Forelimb muscle (tissue), 1 donor: ENCODE measurements at places on chromosomes 3 and 15. TPM values are rescaled to one million over a fixed set of nuclear protein-coding genes. Genes with fewer than 3 reads are reported as not detected.
A peak's percentile ranks its signal among the peaks of the same experiment; 100 is the strongest.

LHFPL4 gene
- 0.05 TPM for polyA plus RNA-seq

STARD9 gene
- polyA plus RNA-seq, result 18.3 TPM

ERC2 gene
- polyA plus RNA-seq, result 1.2 TPM

LRRC58 gene
- polyA plus RNA-seq, result 11.1 TPM

RASL12 gene
- polyA plus RNA-seq, result 12.7 TPM

- DNase-seq, result no peak
These were observed 5.6 kb downstream of the ZBTB38 start for GRCh38 chr3:141373768-141374526.

DNA sequence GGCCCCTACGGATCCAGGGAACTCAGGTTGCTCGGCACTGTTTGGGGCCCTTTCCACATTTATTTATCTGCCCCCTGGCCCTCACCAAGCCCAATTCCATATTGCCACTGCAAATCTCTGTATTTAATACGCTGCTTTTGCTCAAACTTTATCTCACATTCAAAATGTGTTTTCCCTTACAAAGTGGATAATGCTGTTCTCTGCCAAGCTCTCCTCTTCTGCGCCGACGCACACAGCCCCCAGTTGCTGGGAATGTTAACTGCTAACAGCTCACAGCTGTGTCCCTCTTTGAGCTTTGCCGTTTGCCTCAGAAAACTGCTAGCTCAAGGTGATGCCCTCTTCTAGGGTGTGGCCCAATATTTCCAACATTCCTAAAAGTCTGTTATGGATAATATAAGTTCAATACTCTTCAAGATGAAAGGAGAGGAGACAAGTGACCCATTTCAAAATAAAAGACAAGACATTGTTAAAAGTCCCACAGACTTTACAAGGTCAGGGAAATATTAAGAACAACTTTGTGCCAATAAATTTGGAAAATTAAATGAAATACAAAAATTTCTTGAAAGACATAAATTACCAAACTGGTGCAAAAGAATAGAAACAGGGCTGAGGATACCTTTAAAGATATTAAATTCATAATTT is 12.6 kb upstream of the FBN1 start:
- DNase-seq, result no peak

GRCh38 chr15:36941798-36942197 is 158.6 kb downstream of the MEIS2 start:
- DNase-seq, result no peak

GRCh38 chr15:46316024-46316423 is 681.2 kb downstream of the SQOR start:
- DNase-seq, result no peak

- DNase-seq, result no peak
These were observed 60.4 kb upstream of the PRSS50 start for GRCh38 chr3:46778101-46778500.

GRCh38 chr3:49358217-49358883 is at the start of gene GPX1:
TSS of gene GPX1 (minus strand) at chr3:49358353. CDS start at chr3:49358278, 75 bp downstream.
- DNase-seq, result peak; percentile 67
